ENCODE measurements at places on chromosomes 6 and 20.

DNA sequence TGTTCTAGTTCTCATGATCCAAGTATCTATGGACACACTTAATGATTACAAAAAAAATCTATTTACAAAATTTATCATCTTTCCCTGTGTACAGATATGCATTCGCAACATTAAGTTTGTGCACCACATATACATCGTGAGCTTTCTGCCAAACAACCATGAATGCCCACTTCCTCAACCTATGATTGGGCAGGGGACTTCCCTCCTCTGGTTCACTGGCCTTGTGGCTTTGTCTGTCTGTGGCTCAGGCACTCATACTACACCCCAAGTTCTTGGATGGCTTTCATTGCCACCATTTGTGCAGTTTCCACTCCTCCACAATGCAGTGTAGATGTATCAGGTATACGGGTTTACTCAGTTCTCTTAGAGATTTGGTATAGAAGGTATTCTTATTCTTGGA is 74.9 kb downstream of the HS3ST5 start:
- no peak for DNase-seq

GRCh38 chr6:21420146-21420878 is 173.2 kb upstream of the SOX4 start:
- DNase-seq, result no peak

DNA sequence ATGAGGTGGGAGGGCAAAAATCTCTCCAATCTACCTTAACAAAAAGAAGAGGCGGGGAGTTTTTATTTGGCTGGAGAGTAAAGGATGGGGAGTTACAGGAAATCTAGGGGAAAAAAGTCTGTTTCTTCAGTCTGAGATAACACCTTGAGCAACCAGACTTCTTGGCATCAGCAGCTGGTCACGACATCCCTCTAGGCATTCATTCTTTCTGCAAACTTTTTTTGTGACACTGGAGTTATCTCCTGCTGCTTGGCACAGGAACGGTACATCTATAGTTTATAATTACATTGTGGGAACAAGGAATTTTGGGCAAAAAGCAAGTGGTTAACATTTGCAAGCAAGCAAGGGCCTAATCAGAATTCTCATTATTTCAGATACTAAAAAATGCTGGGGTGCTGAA is 50.6 kb upstream of the IFNGR1 start:
- DNase-seq, result no peak

- no peak for DNase-seq
Observed at GRCh38 chr6:93453956-93454355, 34.6 kb upstream of the EPHA7 start.

DNA sequence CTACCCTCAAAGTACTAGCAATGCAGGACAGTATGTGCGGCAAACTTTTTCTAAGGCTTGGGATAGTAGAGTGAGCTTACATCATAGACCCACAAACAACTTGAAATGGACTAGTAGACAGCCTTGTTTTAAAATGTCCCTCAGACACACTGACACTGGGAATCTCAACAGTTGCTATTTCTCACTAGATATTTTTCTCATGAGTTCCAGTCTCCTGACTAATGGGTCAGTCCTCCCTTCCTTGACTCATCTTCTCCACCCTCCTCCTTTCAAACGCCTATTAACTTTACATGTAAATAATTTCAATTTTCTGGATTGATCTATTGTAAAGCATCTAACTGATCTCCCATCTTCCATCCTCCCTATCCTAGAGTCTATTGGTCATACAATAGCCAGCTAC is 308.3 kb upstream of the PREP start:
- no peak for DNase-seq

All from fibroblast of skin of left quadriceps (primary cell).